Lung (tissue), 17 donors: ENCODE measurements at places on chromosomes 7 and 10. TPM values are rescaled to one million over a fixed set of nuclear protein-coding genes. Genes with fewer than 3 reads are reported as not detected.

DNA sequence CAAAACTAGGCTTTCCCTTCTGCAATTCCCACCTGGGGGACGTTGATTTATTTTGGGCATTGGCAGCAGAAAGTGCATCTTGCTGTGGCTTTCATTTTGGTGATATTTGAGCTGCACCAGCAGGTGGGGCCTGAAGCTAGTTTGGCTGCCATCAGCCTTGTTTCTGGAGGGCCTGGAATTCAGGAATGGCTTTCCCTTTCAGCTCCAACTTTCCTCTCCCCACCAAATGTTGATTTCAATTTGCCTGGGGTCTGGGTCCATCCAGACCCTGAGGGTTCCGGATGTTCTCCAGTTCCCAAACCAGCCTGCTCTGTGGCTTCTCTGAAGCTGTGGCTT, 640.4 kb downstream of the TYW1 start:
- peak; percentile 16 for DNase-seq

The ZNF853 gene
- 7.6 TPM for total RNA-seq

The BAIAP2L1 gene
- total RNA-seq: 29.2 TPM

DNA sequence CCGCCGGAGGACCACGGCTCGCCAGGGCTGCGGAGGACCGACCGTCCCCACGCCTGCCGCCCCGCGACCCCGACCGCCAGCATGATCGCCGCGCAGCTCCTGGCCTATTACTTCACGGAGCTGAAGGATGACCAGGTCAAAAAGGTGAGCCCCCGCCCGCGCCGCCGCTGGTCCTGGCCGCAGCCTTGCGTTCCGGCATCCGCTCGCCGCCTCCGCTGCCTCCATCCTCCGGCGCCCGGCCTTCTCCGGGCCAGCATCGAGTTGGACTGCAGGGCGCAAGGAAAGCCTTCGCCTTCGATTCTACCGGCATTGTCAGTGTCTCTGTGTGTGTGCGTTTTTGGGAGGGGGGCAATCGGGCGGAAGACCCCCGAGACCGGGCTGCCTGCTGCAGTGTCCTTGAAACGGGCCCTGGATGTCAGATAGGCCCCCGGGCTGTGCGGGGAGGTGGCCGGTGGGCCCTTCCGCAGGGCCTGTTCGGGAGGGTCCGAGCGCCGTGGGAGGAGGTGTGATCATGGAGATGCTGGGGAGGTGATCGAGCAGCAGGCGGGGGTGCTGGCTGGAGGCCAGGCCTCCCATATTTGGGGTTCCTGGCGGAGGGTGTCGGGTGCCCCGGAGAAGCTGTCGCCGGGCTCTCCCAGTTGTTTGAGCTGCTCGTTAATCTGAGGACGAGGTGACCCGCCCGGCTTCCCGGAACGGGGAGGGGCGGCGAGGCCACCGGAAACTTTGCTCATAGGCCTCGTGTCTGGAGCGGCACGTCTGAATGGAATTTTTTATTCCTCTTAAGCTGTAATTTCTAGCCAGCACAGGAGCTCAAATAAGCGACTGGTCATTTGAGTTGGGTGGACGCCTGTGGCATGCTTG, 40.8 kb downstream of the HK1 start:
- DNase-seq: peak; percentile 67

The TBX20 gene
- total RNA-seq: 0.80 TPM

GRCh38 chr7:95391761-95392160, 4.4 kb downstream of the PON3 start:
- peak; percentile 30 for DNase-seq

DNA sequence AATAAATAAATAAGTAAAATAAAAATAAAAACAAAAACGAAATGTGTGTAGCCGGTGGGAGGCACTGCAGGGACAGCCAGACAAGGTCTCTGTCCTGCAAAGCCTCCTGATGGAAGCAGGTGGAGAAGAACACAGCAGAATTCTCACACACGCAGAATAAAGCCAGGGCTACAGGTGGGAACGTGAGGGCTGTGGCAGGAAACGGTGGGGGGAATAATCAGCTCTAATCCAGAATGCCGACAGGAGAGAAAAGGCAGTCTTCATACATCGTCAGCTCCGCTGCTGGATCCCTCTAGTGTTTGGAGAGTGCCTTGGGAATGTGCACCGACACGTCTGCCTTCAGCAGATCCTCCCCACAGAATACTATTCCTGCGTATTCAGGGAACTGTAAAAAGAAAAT, 6.8 kb upstream of the SNX8 start:
- peak; percentile 31 for DNase-seq

DNA sequence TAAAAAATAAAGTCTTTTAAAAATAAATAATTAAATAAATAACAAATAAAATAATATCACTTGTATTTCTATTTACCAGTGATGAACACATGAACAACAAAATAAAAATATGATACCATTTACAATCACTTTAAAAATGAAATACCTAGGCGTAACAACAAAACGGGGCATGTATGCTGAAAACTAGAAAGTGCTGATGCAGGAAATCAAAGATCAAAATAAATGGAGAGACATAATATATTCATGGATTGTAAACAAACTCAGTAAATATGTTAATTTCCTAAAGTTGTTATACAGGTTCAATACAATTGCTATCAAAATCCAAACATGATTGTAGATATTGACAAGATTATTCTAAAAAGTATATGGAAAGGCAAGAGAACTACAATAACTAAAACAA, 19.2 kb upstream of the SFTPA2 start:
- DNase-seq: no peak

The CALY gene
- not detected for total RNA-seq

- no peak for DNase-seq
Observed at GRCh38 chr10:70564901-70565351, 37.6 kb downstream of the PRF1 start.

The FGL2 gene
- 21.6 TPM for total RNA-seq

GRCh38 chr10:103811463-103811862, 43.9 kb downstream of the SH3PXD2A start:
- DNase-seq: no peak

DNA sequence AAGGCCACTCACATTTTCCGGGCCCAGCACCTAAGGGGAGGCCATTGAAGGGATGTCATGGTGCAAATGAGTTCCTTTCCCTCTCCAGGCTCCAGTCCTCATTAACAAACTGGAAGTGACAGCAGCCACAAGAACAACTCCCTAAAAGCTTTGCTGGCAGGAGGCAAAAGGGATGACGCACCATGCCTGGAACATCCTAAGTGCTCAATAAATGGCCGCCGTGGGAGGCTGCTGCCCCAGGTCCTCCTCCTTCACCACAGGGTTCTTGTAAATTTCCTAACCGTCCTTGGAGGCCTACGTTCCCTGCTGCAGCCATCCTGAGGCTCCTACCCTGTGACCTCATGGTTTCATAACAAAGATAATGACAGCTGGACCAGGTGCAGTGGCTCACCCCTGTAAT, 41.3 kb upstream of the CAMK1D start:
- no peak for DNase-seq

DNA sequence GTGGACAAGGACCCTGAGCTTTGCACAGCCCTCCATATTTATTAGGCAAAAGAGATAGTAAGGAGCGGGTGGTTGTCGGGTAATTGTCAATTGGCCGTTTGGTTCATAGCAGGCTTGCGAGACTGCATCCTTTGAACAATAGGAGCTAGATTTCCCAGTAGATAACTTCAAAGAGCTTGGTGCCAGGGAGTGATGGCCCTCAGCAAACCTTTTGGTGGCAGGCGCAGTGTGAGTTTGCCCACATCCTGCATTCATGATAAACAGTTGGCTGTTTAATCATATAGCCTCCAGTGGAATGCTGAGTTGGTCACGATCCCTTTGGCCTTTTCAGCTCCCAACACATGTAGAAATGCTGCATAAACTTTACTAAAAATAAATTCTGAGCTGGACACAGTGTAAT, 156.9 kb downstream of the AKR1D1 start:
- no peak for DNase-seq

The LRRC4 gene
- total RNA-seq: 14.6 TPM

The CTAGE6 gene
- total RNA-seq: 2.0 TPM

The STAMBPL1 gene
- total RNA-seq: 24.5 TPM

The AP1S1 gene
- 42.7 TPM for total RNA-seq

DNA sequence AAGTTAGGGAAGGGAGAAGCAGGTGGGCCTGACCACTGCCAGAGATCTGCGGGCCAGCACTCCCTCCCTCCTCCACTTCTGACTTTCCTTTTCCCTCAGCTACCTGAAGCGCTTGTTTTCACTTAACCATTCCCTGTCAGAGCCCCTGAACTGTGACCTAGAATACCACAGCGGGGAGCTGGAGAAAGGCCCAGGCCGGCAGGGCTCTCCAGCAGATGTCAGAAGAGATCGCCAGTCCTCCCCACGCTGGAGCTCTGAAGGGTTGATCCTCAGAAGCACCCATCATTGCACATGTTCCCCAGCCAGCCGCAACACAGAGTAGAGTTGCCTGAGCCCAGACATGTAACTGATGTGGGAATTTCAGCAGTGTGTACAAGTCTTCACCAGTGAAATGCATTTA, 44.4 kb upstream of the GAD2 start:
- no peak for DNase-seq

- DNase-seq: no peak
Observed at GRCh38 chr10:89789188-89789877, 87.9 kb downstream of the KIF20B start.

GRCh38 chr10:79320820-79321493, 26.3 kb upstream of the PPIF start:
- no peak for DNase-seq

DNA sequence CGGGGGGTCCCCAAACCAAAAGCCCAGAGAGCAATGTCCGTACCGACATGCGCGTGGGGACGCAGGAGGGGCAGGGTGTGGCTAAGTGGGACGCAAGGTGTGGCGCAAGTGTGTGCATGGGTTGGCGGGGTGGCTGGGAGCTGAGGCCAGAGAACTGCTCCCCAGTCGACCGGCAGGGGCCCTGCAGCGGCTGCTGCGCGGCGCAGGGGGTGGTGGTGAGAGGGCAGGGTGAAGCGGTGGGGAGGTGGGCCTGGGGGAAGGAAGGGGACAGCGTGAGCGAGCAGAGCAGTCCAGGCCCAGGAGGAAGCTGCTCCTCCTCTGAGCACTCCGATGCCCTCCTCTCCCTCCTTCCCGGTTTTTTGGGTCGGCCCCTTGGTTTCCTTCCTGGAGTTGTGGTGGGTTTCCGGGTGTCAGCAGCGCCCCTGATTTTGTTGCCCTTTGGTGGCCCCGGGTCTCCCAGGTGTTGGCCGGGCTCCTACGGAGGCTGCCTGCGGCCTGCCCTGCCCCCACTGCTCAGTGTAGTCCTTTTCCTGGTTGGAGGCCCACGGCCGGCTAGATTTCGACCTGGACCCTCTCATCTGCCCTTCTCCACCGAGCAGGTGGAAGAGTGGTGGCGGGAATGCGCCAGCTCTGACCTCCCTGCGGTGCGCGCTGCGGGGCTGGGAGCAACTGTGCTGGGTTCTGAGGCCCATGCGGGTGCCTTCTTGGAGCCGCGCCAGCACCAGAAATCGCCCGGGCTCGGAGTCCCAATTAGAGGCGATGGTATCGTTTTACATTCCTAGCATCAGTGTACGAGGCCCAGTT, 40.5 kb upstream of the COMTD1 start:
- peak; percentile 37 for DNase-seq

The NAT16 gene
- not detected for total RNA-seq

The LIPK gene
- total RNA-seq: not detected

DNA sequence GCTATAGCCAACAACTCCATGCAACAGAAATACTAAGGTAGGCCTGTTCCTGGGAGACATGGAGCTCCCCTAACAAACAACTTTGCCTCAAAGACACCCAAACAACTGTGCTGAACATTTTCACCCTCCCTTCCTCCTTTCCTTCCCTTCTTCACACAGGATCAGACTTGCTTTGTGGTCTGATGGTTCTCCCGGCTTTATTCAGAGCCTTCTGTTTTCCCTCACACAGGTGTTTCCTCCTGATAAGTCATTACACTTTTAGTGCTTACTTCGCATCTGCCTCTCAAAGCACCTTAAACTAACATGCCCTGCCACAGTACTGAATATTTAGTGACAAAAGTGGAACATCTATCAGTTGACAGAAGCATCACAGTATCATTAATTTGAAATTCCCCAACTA, 56.3 kb upstream of the YAE1 start:
- DNase-seq: no peak

GRCh38 chr10:31318854-31319601, at the start of gene ZEB1:
Gene ZEB1, plus strand, starts transcription at chr10:31319216. Its CDS starts 19 bp downstream, at chr10:31319235.
- DNase-seq: peak; percentile 77

DNA sequence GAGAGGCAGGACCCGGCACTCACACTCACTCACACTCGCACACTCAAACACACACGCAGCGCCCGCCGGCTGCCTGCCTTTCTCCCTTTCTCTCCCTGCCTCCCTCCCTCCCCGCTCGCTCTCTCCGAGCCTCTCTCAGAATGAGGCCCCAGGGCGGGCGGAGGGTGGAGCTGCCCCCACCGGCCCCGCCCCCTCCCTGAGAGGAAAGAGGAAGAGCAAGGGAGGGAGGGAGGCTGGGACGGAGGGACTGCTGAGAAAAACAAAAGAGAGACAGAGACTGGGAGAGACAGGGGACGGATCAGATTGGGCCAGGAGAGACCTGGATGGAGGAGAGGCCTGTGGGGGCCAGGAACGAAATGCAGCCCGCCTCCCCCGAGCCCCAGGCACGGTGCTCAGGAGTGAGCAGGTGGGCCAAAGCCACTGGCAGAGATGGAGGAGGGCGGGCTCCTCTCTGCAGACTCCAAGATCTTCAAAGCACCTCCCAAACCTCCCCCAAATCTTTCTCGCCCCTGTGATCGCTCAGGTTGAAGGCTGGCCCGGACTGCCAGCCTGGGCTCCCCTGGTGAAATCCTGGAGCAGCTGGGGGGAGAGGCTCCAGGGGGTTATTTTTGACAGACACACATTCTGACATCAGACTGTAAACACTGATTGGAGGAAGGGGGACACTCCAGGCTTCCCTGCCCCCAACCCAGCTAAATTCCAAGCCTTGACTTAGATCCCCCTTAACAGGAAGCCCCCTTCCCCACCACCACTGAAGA, 5.1 kb downstream of the LDB1 start:
- peak; percentile 94 for DNase-seq

DNA sequence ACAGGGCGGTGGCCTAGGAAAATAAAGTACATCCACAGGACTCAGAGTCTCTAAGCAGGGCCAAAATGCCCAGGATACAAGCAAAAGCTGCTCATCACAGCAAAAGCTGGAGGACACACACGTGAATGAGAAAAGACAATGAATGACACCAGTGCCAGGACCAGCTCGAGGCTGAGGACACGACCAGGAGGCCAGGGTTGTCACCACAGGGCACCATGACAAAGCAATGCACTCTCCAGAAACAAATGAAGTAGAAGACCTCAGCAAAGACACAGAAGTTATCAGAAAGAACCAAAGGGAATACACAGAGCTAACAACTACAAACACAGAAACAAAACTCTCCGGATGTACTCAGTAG, 92.1 kb downstream of the FOXL3 start:
- DNase-seq: no peak
